Fibroblast of skin of right quadriceps (primary cell): ENCODE measurements at places on chromosomes 2 and 18.

DNA sequence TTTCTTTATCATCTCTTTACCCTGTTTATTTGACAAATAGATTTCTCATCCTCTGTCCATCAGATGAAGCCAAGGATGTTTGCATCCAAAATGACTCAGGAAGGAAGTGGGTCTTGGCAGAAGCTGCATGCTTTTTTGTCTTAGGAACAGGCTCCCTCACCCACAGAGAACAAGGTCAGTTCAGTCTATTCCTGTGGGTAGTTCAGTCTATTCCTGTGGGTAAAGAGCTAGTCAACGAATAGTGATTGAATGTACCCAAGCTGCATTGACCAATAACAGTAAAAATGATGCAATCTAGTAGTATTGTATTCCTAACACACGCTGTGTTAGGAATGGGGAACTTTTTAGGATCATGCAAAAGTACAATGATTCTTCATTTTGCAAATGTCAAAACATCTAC lies 290.8 kb upstream of the TANK start:
- peak; percentile 95 for DNase-seq

GRCh38 chr2:213232649-213233437 lies 51.4 kb upstream of the SPAG16 start:
- DNase-seq: no peak

GRCh38 chr2:176405477-176405876 lies 136.2 kb downstream of the MTX2 start:
- DNase-seq: no peak

DNA sequence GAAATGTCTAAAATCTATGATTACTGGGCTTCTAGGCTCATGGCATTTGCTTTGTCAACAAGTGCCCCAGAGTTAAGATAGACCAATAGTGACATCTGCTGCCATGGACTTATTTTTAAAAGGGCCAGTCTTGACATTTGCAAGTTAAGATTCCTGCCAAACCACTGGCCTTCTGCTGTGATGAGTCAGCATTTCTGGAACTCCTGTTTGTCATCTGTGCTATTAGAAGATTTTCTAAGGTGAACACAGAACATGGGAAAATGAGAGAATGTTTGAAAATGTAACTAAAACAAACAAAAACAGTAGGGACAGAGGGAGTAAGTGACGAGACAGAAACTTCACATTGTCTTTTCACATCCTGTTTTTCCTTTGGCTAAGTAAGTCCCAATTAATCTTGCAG lies 93.7 kb upstream of the WDR75 start:
- DNase-seq: peak; percentile 95

GRCh38 chr2:219155054-219155644 lies 5.5 kb downstream of the NHEJ1 start:
- DNase-seq: peak; percentile 71

GRCh38 chr2:16008856-16009255 lies 68.5 kb downstream of the MYCN start:
- no peak for DNase-seq

- DNase-seq: no peak
Measured at GRCh38 chr2:232321156-232321816, 57.3 kb upstream of the ALPP start.

DNA sequence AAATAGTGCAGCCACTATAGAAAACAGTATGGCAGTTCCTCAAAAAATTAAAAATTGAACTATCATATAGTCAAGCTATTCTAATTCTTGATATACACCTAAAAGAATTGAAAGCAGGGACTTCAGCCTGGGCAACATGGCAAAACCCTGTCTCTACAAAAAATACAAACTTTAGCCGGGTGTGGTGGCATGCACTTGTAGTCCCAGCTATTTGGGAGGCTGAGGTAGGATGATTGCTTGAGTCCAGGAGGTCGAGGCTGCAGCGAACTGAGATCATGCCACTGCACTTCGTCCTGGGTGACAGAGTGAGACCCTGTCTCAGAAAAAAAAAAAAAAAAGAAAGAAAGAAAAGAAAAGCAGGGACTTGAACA lies 279.5 kb upstream of the STON1 start:
- DNase-seq: no peak

GRCh38 chr18:7576685-7577084 lies 9.6 kb downstream of the PTPRM start:
- peak; percentile 79 for DNase-seq

GRCh38 chr2:237996021-237996593 lies 29.3 kb downstream of the UBE2F start:
- peak; percentile 65 for DNase-seq

DNA sequence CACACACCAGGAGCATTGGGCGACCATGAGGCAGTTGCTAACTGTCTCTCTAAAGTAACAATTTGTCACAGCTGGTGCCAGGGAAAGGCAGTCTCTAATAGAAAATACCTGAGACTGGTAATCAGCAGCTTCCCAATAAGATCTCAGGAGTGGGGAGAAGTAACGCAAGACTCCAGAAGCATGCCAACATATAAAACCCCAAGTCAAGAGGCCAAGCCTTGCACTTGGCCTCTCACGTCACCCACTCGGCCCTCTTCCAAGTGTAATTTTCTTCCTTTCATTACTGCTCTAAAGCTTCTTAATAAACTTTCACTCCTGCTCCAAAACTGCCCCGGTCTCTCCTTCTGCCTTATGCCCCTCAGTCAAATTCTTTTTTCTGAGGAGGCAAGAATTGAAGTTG lies 455.6 kb upstream of the ACVR2A start:
- no peak for DNase-seq

DNA sequence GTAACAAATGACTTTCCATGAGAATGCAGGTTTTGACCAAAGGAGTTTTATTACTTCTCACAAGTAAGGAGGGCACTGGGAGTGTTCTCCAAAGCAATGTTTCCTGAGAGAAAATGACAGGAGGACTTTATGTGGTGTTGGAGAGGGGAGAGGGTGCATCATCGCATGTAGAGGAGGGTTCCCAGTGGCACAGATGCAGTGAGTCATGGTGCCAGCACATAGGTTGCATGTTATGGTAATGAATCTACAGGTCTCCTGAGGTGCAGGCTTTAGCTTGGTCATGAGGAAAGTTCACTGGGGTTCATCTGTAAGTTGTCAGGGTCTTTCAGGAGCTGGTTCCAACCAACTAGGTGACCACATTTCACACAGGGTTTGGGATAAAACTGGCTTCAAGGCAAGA lies 30.4 kb downstream of the NAT8 start:
- DNase-seq: peak; percentile 14

- no peak for DNase-seq
Measured at GRCh38 chr2:186032930-186033329, 294.3 kb downstream of the FSIP2 start.

- peak; percentile 19 for DNase-seq
Measured at GRCh38 chr2:181430406-181431118, 26.6 kb upstream of the ITGA4 start.

- peak; percentile 98 for DNase-seq
Measured at GRCh38 chr2:118847762-118848172, 319 bp upstream of the EN1 start.

- DNase-seq: peak; percentile 94
Measured at GRCh38 chr2:7692657-7693161, 775.5 kb downstream of the RNF144A start.

DNA sequence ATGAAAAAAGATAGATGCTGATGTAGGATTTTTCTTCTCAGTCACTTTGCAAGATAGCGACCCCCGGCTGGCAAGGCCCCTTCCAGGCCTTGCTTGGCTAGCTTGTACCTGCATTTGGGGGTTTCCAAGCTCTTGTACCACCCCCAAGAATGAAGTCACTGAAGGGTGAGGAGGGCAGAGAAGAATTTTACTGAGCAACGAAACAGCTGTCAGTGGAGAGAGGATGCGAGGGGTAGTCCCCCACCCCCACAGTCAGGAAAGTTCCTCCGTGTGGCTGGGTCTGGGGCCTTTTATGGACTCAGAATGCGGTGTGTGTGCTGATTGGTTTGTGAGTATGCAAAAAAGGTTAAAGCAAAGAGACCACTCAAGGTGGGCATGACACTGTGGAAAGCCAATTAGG lies 382.0 kb downstream of the GPD2 start:
- no peak for DNase-seq

- no peak for DNase-seq
Measured at GRCh38 chr2:46196871-46197462, 100.2 kb upstream of the EPAS1 start.

GRCh38 chr18:13003466-13003896 lies 12.3 kb downstream of the CEP192 start:
- peak; percentile 63 for DNase-seq

GRCh38 chr2:109331896-109332848 lies 203.2 kb downstream of the SH3RF3 start:
- DNase-seq: peak; percentile 93

- DNase-seq: no peak
Measured at GRCh38 chr2:141728886-141729285, 401.9 kb downstream of the LRP1B start.

DNA sequence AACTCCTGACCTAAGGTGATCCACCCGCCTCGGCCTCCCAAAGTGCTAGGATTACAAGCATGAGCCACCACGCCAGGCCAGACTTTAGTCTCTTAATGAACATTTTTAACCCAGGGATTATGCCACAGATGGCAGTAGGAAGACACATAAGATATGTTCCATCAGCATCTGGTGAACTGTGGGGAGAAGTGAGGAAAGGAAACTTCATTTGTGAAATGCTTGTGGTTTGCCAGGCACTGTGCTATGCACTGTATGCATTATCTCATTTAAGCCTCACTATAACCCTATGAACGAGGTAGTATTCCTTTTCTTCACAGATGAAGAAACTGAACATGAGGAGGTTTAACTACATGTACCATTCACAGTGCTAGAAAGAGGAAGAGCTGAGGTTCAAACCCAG lies 29.3 kb downstream of the PTRHD1 start:
- DNase-seq: no peak

DNA sequence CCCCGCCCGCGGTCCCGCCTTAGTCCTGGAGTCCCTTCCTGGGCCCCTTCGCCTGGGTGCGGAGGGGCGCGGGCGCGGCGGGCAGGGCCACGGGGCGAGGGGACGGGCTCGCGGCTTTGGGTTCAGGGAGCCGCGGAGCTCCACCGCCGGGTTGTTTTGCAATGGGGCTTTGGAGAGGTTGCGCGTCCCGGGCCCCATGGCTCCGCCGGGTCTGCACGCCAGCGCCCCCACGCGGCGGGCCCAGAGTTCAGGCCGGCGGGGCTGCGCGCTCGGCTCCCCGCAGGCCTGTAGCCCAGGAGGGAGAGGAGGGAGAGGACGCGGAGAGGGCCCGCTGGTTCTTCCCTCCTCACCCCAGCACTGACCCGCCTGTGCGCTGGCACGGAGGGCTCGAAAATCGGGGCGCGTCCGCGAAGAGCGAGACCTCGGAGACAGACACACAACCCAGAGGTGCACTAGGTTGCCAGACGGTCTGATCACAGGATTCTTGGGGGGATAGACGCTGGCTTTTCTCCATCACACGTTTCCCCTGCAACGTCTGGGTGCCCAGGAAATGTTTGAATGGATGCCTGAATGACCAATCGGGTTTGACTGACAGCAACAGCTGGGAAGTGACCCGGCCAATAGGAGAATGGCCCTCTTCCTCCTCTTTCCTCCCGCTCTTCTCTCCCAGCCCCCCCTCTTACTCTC lies 4.9 kb upstream of the SIX2 start:
- DNase-seq: peak; percentile 26

- no peak for DNase-seq
Measured at GRCh38 chr2:233436191-233436581, 81.9 kb downstream of the DGKD start.

DNA sequence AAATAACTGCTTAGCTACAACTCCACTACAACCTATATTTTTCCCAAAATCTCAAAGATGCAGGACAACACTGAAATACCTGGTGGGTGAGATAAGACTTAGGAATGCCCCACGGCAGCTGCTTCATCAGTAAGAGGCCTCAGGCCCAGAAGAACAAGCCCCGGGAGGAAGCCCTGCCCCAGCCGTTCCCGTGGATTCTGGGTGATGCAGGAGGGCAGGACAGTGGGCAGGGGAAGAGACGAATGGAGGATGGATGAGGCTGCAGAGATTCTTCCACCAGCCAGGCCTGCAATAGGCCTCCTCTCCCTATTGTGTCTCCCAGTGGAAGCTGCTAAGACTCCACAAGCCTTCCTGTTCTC lies 197.9 kb upstream of the HDAC4 start:
- DNase-seq: no peak

DNA sequence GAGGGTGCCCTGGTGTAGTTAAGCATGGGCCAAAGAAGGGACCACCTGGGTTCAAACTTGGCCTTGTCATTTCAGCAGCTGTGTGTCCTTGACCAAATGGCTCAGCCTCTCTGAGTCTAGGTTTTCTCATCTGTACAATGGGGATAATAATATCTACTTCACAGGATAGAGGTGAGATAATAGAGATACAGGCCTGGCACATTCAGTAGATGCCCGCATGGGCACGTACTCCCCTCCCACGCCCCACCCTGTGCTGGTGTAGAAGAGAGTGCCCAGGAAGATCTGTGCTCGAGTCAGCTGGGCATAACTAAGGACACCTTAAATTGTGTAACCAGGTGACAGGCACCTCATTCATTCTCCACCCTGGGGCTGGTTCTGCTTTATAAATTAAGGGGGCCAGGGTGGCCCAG lies 8.4 kb upstream of the TMEM185B start:
- no peak for DNase-seq

- peak; percentile 8 for DNase-seq
Measured at GRCh38 chr2:61988462-61989366, 83.2 kb downstream of the COMMD1 start.

- DNase-seq: no peak
Measured at GRCh38 chr2:131022731-131023130, 70.5 kb downstream of the FAM168B start.

DNA sequence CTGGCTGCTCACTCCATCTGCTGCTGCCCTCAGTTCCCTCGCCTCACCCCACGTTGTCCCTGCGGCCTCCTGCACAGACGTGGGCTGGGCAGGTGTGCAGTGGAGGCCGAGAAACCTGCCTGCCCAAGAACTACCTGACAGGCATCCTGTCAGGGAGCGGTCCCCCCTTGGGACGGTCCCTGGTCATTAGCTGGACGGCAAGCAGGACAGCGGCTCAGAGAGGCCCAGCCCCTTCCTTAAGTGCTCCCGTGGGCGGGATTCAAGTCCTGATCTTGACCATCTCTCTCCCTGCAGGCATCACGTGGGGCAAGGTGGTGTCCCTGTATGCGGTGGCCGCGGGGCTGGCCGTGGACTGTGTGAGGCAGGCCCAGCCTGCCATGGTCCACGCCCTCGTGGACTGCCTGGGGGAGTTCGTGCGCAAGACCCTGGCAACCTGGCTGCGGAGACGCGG lies 11.3 kb downstream of the BOK start:
- no peak for DNase-seq

GRCh38 chr2:61426267-61426897 lies 44.5 kb downstream of the USP34 start:
- DNase-seq: peak; percentile 15

GRCh38 chr2:143078104-143078503 lies 51.1 kb upstream of the ARHGAP15 start:
- no peak for DNase-seq

DNA sequence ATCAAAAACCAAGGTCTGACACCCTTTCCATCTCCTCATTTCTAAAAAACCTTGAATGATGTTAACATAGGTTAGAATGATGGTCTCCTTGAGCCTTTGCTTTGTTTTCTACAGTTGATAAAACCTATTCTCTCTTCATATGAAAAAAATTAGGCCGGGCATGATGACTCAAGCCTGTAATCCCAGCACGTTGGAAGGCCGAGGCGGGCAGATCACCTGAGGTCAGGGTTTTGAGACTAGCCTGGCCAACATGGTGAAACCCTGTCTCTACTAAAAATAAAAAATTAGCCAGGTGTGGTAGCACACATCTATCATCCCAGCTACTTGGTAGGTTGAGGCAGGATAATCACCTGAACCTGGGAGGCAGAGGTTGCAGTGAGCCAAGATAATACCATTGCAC lies 49.4 kb downstream of the CCDC88A start:
- DNase-seq: no peak

- DNase-seq: peak; percentile 65
Measured at GRCh38 chr2:199462956-199463692, 5.4 kb upstream of the SATB2 start.

- peak; percentile 96 for DNase-seq
Measured at GRCh38 chr2:101474731-101475384, at the start of gene RFX8. Gene RFX8, minus strand, starts transcription at chr2:101475112. Its CDS starts 8,264 bp downstream, at chr2:101466848.
